G401 (cell line): ENCODE measurements at places on chromosomes 7 and 10.

DNA sequence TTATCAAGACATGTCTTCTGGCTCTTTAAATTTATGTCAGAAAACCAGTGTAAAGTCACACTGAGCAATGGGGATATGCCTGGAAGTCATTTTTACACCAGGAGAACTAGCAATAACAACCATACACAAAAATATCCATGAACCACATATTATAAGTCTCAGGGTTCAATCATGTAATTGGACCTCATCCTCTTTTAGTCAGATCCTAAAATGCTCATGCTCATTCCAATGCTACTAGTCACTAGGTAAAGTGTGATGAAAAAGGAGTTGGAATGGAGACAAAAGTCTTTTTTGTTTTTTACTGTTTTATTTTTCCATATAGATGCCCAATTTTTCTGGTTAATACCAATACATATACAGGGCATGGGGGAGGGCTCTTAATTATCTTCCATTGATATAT lies 306.1 kb downstream of the DGKB start:
- no peak for DNase-seq

DNA sequence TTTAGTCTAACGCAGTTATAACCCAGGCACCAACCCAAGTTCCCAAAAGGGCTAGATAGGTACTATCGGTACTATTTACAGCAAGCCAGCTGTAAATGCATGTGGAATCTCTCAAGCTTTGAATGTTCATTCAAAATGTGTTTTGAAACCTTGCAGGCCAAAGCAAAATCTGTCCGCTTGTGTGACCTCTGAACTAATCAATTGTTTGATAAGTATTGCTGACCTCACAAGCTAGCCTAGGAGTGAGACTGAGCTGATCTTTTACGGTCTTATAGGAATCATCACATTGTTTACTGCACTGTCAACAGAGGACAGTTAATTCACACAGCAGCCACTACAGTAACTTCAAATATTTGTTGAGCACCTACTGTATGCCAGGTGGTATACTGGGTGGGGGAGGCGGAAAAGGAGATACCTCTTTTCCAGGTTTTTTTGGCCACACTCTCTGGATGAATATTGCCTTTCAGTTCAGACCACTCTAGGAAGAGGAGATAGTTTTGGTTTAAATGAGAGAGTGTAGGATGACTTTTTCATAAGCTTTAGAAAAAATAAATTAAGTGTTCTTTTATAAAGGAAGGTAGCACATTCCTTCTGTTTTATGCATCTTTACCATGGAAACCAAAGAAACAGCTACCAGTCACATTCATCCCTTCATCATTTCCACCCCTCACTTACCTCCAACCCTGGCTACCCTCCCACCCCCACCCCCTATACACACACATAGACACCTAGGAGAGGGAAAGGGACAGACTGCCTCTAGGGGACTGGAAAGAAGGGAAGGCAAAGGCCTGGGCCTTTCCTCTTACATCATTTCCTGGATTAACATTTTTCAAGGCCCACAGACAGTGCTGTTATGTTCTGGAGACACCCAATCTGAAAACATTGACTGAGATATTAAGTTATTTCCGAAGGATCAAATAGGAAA lies 2.4 kb downstream of the PAPSS2 start:
- DNase-seq, result no peak

- DNase-seq, result peak; percentile 2
Observed at GRCh38 chr10:129694691-129695243, 227.7 kb downstream of the MGMT start.

DNA sequence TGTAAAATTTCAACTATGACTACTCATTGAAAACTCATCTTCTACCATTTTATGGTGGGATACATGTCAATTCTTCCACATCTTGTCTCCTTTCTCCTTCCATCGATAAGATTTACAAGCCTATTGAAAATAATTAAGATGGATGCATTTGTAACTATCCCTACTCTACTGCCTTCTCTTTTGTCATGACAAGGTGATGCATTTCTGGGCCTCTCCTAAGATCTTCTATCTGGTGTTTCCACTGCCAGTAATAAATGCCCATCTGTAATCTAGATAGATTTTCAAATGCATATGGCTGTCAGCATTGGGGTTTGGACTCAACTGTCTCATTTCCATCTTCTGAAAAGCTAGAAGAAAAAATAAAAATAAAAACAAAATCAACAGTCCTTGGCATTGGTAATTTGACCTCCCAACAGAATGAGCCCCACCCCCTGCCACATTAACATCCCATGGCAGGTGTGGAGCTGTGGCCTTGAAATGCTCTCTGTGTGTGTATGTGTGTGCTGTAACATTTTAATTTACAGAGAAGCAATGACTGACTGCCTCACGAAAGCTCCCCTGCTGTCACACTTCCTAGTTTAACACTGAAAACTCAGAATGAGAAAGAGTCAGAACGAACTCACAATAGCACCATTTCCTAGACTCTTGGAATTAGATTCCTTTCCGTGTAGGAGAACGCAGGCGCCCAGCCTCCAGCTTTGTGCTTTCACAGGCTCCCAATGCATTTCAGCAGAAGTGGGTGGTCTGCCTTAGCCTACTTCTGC lies 74.2 kb downstream of the RHOBTB1 start:
- DNase-seq, result no peak

- no peak for DNase-seq
Observed at GRCh38 chr10:116877391-116877790, 28.1 kb downstream of the ENO4 start.

DNA sequence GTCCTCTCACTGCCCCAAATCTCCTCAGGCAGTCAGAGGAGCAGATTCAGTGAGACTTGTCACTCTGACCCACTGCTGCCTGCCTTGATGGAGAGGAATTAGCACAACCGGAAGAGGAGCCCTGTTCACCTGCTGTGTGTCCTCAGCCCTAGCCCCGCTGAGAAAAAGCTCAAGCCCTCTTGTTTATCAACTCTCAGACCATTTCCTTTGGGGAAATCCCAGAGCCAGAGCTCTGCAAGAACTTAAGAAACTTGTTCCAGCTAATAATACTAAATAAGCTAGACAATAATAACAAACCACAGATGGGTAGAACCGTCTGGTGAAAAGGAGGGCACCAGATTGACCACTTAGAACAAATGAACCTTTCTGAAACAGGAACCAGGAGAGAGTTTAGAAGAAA lies 37.7 kb upstream of the ITGB1 start:
- no peak for DNase-seq

DNA sequence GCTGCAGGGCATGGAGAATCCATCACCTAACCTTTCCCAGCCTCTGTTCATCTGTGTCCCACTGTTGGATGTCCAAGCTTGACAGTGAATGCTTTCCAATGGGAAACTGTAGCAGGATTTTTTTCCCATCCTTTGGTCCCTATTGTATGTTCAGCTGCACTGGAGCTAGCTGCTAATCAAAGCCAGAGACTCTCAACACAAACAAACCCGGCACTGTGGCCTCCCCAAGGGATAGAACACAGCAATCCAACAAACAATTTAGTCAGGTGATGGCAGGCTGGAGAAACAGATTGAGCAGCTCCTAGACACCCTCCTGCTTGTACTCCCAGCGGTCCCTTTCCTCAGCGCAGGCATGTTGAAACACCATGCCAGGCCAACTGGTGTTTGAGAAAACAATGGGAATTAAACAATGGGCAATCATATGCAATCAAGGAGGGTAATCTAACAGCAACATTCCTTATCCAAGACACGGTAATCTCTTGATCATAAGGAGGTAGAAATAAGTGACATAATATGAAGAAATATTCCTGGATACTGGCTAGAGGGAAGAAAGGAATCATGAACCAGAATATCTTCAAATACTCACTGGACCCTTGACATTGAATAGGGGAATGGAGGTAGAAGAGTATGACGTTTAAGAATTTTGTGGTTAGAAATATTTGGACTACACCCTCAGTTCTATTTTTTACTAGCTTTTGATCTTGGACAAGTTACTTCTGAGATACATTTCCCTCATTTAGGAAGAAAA lies 15.0 kb downstream of the PTN start:
- no peak for DNase-seq

DNA sequence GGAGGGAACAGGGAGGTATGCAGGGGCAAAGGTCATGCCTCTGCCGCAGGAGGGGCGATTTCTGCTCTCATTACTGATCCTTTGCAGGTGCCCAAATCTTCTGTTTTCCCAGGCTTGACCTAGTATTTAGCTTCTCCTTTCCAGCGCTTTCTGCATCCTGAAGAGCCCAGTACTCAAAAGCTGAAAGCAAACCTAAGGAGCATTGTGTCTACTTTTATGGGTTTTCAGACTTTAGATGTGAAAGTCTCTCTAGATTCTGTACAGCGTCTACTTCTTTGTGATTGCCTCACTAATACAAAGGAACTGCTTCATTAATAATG lies 560 bp downstream of the GBF1 start:
- no peak for DNase-seq

GRCh38 chr10:32893434-32893833 lies 64.6 kb downstream of the ITGB1 start:
- DNase-seq, result no peak

GRCh38 chr7:18610331-18610948 lies 114.9 kb downstream of the HDAC9 start:
- peak; percentile 21 for DNase-seq
